Activated CD4-positive, alpha-beta T cell treated with anti-CD3 and anti-CD28 coated beads, Interleukin-10, Interleukin-2, amounts not matched to agents 100 ng/mL and 50 ng/mL, durations not matched to agents 16 hours and 8 hours (primary cell): ENCODE measurements at places on chromosomes 7 and 10.
A peak's percentile ranks its signal among the peaks of the same experiment; 100 is the strongest.

GRCh38 chr10:2949948-2950354, 117.4 kb upstream of the PFKP start:
- peak; percentile 90 for DNase-seq

- DNase-seq: no peak
Observed at GRCh38 chr10:120506674-120507073, 49.6 kb downstream of the PLPP4 start.

- no peak for DNase-seq
Observed at GRCh38 chr7:156376317-156376716, 264.3 kb upstream of the RNF32 start.

DNA sequence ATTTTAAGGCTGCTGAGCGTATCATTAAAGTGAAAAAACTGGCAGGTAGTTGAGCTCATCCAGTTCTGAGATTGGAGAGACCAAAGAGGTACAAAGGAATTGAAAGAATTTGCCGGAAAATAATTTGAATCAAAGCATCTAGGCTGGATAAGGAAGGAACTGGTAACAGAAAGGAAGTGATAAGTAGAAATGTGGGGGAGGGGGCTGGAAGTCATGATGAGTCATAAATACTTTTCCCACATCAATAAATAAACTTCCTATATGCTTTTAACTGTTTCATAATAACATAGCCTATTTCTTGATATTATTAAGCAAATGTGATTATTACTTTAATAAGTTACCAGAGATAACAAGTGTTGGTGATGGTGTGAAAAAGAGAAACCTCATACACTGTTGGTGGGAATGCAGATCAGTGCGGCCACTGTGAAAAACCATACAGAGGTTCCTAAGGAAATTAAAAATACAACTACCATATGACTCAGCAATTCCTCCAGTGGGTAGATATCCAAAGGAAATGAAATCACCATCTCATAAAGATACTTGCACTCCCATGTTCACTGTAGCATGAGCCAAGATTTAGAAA, 27.0 kb downstream of the ZNF438 start:
- peak; percentile 69 for DNase-seq

- DNase-seq: no peak
Observed at GRCh38 chr10:49323171-49323895, 24.4 kb downstream of the C10orf71 start.

GRCh38 chr7:37411444-37412034, 37.1 kb downstream of the ELMO1 start:
- peak; percentile 34 for DNase-seq
